ENCODE measurements at places on chromosomes 11 and 22.

GRCh38 chr11:68370211-68371111, 58.1 kb downstream of the LRP5 start:
- no peak for DNase-seq

- DNase-seq, result no peak
Measured at GRCh38 chr11:13119941-13120520, 110.9 kb downstream of the RASSF10 start.

GRCh38 chr22:23222793-23223568, 42.7 kb downstream of the BCR start:
- no peak for DNase-seq

DNA sequence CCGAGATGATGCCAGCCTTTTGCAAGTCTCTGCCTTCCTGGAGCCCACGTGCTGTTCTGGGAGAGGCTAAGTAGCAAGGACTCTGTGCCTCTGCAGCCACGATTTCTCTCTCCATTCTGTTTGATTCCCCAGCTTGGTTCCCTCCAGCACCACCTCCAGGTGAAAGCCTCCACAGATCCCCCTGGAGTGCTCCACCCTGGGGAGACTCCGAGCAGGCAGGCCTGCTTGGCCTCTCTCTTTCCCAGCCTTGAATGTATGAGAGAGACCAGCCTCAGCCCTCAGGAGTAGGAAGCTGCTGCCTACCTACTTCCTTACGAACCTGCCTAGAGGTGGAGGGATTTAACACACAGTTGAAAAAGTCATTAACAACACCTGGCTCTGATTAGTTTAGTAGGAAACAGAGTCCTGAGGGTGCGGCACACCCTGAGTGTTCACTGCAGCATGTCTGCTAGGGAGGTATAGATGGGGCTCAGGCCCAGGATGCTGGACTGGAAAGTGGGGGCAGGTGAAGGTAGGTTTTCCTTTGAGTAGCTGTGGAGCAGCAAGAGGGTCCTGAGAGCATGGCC, 22.5 kb downstream of the TMPRSS5 start:
- no peak for DNase-seq

GRCh38 chr22:39514373-39514973, 5.9 kb upstream of the ATF4 start:
- DNase-seq, result peak; percentile 68

GRCh38 chr22:38417252-38418060, 37.5 kb downstream of the KCNJ4 start:
- no peak for DNase-seq

- no peak for DNase-seq
Measured at GRCh38 chr11:35174666-35175065, 35.7 kb downstream of the CD44 start.

- DNase-seq, result no peak
Measured at GRCh38 chr11:121522043-121522941, 69.5 kb upstream of the SORL1-AS1 start.

DNA sequence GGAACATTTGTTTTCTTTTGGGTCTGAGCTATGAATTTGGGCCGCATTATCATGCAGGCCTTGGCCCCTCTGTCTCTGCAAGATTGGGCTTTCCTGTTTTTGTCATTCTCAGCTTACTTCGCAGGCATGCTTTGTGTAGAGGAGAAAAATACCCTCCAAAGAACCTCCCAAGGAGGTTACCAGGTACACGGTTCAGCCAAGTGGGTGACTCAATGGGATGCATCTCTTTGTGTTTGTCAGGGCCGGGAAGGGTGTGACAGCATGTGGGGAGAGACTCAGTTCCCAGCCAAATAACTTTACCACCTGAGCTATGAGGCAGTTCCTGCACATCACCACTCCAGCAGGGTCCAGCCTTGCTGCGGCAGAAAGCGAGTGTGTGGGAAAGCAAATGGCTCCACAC, 47.8 kb upstream of the CLDN5 start:
- no peak for DNase-seq

GRCh38 chr11:115933564-115933963, 429.3 kb upstream of the CADM1 start:
- DNase-seq, result no peak

DNA sequence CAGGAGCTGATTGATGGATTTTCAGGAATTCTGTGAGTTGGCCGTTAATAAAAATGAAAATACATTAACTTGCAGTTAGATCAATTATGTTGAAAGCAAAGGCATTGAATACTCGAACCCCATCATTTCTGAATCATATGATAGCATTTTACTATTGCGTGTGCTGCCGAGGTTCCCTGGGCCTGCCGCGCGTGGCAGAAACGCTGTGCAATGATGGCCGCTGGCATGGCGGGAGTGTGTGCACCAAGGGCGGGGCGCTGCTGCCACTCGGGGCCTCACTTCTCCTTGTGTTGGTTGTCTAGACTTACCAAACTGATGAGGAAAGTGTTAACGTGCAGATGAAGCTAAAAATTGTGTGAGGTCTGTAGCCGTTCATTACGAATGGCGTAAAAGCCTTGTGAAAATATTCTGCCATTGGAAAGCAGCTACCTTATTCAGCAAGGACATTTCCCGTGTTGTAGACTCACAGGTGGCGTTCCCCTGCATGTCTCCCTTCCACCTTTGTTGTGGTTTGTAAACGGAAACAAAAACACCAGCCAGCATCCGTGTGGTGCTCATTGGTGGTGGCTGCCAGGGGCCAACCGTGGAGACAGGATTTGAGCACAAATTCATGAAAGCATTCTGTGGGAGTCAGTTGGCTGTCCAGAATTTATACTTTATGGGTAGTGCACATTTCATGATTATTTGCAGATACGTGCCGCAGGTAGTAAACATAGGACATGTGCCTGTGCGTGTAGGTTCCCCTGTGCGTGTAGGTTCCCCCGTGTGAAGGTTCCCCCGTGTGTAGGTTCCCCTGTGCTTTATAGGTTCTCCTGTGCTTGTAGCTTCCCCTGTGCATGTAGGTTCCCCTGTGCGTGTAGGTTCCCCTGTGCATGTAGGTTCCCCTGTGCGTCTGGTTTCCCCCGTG, 5.9 kb upstream of the GRAMD4 start:
- peak; percentile 81 for DNase-seq

GRCh38 chr22:27730641-27731433, 70.7 kb downstream of the MN1 start:
- no peak for DNase-seq

GRCh38 chr11:111177037-111177871, 68.3 kb upstream of the POU2AF2 start:
- DNase-seq, result no peak

DNA sequence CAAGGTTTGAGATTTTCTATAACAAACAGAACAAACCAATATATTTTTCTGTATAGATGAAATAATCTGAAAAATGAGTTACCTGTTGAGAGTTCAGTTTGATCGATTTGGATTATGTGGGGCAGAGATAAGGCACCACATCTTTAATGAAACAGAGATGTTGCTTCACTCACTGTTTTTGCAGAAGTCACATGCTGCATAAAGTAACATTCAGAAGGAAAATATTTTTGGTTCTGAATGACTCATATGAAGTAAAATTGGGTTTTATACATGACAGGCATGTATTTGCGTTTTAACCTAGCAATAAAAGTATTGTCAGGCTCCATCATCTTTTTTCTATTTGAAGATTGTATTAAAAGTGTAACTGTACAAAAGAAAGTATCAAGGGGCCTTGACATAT, 77.8 kb downstream of the BBOX1 start:
- DNase-seq, result no peak

GRCh38 chr11:12377106-12377823, at the start of gene PARVA:
Gene PARVA, plus strand, starts transcription at chr11:12377571. Its CDS starts 77 bp downstream, at chr11:12377648.
- DNase-seq, result peak; percentile 11

DNA sequence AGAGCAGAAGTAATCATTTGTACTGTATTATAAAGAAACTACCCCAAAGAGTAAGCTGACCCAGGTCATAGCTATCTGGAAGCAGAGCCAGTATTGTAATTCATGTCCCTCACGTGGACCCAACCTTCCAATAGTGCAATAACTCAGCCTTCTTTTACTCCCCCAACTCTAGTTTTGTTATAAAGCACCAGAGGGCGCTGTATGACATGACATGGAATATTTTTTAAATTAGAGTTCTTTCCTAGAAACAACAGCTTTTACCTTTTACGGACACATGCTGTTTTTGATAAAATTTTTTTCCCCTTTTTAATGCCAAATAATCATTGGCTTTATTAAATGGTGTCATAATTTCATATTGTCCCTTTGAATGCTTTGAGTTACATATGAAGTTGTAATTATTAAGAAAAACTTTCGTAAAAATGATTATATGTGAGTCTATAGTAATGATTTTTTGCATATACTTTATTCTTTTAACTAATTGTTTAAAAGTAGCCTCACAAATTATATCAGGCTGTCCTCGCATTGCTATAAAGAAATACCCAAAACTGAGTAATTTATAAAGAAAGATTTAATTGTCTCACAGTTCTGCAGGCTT, 76.9 kb downstream of the DKK3 start:
- peak; percentile 5 for DNase-seq

DNA sequence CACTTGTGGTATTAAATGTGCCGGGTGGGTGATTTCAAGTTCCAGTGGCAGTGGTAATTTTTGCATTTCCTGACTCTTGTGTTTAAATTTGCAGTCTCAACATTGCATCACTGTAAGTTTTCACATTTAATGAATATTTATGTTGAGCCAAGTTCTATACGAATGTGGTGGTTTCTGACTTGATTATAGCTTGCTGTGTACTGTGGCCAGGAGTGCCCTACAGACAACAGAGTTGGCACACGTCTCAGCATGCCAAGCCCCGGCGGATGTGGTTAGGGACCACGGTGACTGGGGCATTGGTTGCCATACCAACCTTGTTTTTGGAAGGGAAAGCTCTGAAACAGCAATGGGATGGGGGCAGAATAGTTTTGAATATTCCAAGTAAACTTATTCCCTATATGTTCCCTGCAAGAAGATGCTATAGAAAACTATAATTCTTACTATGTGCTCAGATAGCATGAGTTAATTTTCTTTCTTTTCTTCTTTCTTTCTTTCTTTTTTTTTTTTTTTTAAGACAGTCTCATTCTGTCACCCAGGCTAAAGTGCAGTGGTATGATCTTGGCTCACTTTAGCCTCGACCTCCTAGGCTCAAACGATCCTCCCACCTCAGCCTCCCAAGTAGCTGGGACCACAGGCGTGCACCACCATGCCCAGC, 16.0 kb downstream of the ZNRF3 start:
- DNase-seq, result peak; percentile 50

DNA sequence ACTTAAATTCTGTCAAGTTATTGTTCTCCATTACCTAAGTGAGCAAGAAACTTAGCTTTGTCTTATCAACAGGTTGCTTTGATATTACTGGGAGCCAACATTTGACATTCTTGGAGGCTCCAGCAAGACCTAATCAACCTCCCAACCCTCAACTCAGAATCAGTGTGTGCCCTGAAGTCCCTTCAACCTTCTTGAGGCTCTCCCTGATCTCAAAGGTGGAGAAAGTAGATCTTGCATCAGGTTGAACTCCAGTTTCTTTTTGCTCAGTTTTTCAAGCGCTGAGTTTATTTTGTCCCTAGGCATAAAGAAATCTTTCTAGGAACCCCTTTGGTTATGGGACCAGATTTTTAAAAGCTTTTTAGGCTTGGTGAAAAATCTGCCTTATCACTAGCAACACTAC, 1.4 kb downstream of the FAM111A start:
- DNase-seq, result no peak

DNA sequence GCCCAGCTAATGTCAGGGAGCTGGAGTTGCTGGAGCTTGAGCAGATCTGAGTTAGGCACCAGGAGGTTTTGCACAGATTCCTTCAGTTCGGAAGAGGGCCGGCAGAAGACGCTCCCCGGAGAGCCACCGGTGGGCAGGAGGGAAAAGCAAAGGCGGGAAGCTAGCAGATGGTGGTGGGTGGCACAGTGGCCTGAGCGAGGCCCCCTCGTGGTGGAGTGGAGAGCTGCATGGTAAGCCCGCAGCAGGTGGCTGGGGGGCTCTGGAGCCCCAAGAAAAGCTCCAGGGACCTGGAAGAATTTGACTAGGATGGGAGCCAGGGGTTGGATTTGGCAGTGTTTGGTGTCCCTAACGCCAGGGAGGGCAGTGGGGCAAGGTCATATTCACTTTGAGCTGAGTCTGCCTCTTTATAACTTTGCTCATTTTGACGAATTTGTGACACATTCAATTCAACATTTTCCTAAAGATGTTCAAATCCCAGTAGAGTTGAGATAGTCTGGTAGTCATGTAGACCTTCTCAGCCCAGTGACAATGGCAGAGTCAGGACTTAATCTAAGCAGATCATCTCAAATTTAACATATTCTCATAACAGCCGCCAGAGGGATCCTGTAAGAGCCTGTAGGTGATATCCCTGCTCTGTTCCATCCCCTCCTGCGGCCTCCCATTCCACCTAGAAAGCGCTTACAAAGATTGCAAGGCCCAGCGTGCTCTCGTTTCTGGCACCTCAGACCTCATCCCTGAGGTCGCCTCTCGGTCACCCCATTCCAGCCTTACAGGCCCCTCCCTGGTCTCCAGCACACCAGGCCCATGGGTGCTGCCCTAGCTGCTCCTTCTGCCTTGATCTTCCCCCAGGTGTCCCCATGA, 57.9 kb downstream of the TRIM29 start:
- DNase-seq, result peak; percentile 23

DNA sequence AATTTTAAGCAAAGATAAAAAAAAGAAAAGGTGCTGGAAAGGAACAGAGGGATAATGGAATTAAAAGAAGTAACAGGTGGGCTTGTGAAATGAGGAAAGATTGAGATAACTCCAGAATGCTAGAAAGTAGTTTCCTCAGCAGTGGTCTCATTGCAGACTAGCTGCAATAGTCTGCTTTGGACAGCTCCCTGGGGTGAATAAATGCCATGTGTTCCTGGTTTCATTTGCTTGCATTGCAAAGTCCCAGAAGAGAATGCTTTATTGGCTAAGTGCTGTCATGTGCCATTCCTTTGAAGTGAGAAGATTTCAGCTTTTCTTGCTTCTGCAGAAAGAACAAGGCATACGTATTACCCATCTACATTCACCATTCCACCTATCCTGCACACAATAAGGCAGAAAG, 478.8 kb upstream of the RAG2 start:
- DNase-seq, result no peak

GRCh38 chr22:39146256-39147101, 6.0 kb downstream of the CBX7 start:
- no peak for DNase-seq

DNA sequence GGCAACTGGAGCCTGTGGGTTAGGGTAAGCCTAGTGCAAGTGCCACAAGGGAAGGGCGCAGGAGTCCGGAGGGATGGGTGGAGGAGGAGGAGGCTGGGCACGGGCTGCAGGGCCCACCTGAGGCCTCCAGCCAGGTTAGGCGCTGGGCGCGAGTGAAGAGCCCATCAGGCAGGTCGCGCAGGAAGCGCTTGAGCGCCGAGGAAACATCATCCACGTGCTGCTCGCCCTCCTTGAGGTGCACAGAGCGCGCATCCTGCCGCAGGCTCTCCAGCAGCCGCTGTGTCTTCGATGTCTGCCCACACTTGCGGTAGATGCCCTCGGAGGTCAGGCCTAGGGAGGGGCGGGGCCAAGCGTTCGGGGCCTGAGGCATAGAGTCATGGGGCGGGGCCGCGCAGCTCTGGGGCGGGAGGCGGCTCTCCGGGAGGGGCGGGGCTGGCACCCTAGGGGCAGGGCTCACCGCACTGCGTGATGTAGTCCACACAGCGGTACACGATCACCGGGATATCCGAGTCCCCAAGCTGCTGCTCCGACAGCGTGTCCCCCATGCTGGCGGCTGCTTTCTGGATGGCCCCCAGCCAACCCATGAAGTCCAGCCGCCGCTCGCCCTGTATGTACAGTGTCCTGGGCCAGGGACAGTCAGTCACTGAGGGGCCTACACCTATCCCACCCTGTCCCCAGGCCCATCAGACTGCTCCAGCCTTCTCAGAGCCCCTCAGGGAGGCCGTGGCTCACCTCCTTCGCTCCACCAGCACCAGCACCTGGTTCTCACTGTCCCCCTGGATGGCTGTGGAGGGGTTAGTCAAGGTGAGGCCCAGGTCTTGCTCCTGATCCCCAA, 22.9 kb upstream of the PDE2A start:
- no peak for DNase-seq
